ELF-1 (cell line): ENCODE measurements at places on chromosomes 5 and 9.

DNA sequence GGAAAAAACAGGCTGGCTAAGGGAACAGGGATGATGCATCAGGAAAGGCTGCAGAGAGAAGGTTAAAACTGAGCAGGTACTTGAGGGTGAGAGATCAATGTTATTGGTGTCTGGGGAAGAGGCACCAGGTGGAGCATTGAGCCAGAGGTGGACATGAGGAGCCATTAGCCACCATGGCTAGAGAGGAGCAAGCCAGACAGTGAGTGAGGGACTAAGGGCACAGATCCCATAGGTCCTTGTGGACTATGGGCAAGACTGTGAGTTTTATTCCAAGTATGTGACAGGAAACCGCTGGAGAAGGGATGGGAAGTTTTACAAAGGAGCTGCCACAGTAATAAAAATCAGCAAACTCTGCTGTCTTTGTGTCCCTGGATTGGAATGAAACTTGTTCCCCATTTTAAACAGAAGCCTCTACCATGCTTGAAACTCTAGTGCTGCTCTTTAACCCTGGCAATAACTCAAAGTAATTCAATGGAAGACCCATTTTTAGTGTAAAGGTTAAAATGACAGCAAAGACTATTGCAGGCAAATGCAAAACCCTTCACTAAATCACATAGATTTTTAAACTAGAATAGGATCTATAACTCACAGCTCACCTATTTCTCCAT, 349.8 kb downstream of the ENC1 start:
- no peak for DNase-seq

DNA sequence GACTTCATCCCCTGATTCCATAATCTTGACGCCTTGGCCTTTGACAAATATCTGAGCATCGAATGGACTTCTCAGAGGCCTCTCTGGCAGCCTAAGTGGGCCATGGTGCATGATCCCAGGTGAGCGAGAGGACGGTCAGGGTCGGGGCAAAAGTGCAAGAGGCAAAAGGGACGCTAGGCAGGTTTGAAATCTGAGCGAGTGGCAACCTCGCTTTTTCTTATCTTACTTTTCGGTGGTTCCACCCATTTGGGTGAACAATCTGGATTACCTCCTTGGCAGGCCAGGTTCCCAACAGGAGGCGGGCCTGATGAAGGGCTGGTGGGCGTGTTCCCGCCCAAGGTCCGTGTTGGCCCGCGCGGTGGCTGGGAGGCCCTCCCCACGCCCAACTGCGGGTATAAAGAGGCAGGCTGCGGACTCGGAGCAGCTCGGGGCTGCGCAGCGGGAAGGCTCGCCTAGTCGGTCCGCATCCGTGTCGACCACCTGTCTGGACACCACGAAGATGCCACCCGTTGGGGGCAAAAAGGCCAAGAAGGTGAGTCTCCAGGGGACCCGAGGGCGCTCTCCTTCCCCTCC, at the start of gene BHMT:
TSS of gene BHMT (plus strand) at position 423 of the 573 bp plus-strand sequence. CDS start at position 500, 77 bp downstream.
- DNase-seq: peak; percentile 54

DNA sequence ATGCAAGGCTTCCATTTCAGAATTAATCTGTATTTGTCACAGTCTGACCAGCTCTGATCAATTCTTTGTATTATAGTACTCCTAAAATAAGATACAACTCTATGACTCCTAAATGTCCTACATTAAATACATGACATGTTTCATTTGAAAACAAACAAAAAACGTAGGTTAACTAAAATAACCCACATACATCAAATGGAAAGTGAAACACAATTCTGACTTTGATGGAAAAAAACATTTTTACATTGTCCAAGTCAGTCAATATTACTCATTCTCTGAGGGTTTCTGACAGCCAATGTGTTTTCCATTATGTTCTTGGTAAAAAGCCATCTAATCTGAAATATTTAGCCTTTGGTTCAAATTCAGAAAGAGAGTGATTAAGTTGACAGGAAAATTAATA, 8.7 kb downstream of the HMGCS1 start:
- DNase-seq: no peak

DNA sequence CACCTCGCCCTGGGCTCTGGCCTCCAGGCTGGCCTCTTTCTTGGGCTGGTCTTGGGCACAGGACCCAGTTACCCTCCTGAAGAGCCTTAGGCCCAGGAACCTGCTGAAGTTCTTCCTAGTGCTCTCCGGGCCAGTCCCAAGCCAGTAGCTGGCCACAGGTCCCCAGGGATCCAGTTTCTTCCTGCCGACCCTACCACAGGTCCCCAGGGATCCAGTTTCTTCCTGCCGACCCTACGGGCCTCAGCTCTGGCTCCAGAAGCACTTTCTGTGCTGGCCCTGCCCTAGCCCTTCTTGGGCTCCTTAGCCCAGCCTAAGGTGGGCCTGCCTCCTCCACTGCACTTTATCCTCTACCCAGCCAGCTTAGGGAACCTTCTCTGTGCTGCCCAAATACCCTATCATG, 18.2 kb upstream of the CACFD1 start:
- DNase-seq: no peak

DNA sequence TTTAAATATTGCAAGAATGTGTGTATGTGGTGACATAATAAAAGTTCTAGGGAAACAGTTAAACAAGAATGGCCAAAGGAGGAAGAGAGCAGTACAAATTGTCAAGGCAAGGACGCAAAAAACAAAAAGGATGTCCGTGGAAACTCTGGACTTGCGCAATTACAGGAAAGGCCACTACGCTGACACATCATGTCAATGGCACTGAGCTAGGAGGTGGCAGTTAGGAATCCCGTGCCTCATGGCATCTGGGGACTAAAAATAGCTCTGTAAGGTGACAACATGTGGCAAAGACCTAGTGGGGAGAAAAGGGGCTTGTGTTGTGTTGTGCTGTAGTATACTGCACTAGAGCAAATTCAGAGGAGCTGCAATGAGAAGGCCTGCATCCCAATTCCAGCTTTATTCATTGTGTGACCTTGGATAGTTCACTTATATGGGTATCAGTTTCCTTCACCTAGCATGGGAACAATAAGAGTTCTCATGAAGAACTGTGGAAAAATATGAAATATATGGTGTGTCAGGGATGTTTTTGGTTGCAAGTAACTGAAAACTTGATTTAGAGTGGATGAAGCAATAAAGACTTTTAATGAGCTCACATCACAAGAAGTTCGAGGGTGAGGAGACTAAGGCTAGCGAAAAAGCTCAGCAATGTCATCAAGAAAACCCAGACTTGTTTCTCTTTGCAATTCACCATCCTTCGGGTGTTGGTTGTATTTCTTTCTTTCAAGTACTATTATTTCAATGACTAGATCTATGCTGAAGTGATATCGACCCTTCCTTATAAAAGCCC, 124.1 kb upstream of the STC2 start:
- no peak for DNase-seq

DNA sequence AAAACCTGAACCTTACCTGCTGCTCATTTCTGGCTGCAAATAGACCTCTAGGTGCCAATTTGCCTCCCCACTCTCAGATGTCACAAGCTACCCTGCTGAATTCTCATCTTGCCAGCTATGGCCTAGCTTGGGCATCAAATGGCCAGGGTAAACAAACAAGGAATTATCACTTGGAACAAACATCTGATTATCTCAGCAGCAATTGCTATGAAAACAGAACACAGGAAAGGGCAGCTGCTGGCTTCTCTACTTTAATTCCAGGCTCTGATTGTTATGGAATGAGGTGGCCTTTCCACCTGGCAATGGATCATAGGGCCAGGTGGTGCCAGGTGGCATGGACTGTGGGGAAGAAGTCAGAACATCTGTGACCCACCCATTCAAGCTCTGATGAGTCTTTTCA, 505.1 kb downstream of the TLR4 start:
- no peak for DNase-seq

DNA sequence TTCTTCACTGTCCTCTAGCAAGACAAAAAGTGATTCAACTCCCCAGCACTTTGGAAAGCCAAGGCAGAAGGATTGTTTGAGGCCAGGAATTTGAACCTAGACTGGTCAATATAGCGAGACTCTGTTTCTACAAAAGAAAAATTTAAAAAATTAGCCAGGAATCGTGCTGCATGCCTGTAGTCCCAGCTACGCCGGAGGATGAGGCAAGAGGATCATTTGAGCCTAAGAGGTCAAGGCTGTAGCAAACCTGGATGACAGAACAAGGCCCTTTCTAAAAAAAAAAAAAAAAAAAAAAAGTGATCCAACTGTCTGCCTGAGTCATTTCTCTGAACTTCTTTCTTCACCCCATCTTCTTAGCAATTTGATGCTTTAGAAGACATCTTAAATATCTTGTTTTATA, 12.4 kb downstream of the ITGA2 start:
- DNase-seq: no peak

GRCh38 chr5:176985516-176985915, 21.1 kb downstream of the UIMC1 start:
- DNase-seq: no peak

- DNase-seq: peak; percentile 87
Observed at GRCh38 chr5:132746954-132747615, at the start of gene CCNI2. Gene CCNI2, plus strand, starts transcription at chr5:132747426. Its CDS starts 70 bp downstream, at chr5:132747496.

- DNase-seq: no peak
Observed at GRCh38 chr5:123283031-123283430, 140.2 kb downstream of the CEP120 start.

GRCh38 chr5:89470658-89471057, 587.7 kb upstream of the MEF2C start:
- no peak for DNase-seq

- DNase-seq: no peak
Observed at GRCh38 chr5:179165421-179166170, 105.4 kb downstream of the ZNF354C start.

GRCh38 chr5:96197347-96197746, 235.7 kb upstream of the ELL2 start:
- no peak for DNase-seq

DNA sequence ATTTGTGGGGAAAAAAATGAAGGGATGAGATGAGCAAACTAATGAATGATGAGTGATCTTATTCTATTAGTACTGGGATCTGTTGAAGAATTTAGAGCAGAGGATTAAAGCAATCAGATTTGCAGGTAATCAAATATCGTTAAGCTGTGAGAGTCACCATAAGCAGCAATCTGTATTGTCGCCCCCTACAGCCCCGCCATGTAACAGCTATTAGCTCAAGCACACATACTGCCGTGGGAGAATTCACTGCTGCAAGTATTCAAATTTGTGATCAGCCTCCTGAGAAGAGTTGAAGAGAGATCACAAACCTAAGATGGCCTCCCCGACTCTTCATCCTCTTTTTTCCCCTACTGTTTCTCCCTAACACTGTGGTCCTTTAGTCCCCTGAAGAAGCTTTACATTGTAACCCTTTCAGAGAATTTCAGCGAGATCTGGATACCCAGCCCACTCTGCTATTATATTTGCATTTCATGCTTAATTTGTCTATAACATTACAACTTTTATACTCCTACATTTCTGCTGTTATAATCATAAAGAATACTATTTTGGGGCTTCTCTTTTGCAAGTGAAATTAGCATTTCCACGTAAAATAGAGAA, 28.5 kb upstream of the PHF24 start:
- peak; percentile 9 for DNase-seq

DNA sequence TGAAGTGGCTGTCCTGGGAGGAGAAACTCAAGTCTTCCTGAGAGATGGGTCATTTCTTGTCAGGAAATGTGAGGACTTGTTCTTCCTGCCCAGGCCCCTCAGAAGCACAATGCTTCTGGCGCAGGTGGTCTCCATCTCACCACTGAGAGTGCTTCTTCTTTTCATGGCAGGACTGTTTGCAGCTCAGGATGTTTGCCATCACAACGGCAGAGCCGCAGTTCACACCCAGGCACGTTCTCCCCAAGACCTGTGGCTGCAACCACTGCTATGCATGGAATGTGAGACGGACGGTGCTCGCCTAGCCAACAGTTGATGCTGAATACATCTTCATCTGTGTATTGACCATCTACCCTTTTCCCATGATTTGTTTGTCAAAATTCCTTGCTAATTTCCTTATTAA, 216.3 kb downstream of the GADD45G start:
- DNase-seq: peak; percentile 47

DNA sequence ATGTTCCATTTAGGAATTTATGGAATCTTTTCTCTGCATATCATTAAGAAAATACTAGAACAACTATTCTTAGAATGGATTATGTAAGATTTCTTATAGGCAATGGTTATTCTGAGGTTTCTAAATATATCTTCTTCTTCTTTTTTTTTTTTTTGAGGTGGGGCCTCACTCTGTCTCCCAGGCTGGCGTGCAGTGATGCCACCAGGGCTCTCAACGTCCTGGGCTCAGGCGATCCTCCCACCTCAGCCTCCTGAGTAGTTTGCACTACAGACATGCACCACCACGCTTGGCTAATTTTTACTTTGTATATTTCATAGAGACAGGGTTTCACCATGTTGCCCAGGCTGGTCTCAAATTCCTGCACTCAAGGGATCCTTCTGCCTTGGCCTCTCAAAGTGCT, 137.2 kb downstream of the SREK1 start:
- DNase-seq: no peak

DNA sequence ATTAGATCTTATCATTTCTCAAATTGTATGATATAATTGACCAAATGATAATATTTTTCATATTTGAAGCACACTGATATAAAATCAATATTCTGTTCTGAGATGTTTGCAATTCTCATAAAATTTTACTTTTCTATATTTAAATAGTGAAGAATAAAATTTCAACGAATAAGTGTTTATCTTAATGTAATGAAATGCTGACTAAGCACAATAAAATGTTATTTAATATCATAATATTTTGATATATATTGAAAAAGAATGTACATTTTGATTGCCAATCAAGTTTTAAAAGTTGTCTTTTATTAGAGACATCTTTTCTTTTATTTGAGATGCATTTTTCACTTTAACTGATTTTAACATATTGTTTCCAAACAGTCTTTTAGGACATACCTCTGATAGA, 416.1 kb downstream of the TAF11L14 start:
- no peak for DNase-seq

GRCh38 chr9:38700695-38701094, 19.2 kb downstream of the FAM240B start:
- DNase-seq: no peak

- DNase-seq: no peak
Observed at GRCh38 chr9:80878556-80878955, 810.8 kb downstream of the TLE1 start.

DNA sequence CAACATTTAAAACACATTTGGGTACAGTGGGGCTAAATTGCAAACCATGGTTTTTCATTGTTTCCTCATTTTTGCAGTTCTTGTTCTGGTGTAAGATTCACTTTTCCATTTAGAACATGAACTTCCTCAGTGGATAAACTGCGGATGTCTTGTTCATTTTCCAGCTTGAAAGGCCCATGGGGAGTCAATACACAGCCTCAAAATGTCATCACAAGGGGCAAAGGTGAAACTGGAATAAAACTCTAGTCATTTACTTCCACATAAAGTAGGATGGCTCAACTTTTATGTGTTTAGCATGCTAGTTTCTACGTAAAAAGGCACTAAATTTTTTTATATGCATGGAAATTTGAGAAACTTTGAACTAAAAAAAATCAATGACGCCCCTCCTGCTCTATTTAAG, 718.8 kb downstream of the TLR4 start:
- DNase-seq: no peak

DNA sequence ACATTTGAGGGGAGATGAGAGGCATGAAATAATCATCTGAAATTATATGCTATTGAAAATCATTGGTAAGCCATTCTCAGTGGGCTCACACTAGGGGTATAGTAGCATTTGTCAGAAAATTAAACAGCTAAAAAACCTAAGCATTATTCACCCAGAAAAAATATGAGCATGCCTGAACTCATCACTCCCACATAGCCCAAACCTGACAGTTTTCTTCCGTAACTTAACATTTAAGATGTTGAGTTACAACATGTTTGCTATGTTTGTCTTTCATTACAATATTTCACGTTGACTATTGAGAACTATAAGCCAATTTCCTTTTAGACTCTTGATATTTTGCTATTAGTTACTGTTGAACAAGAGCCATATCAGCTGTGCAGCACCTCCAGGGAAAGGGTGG, 23.5 kb upstream of the GHR start:
- no peak for DNase-seq
